SK-N-SH (cell line): ENCODE measurements at places on chromosomes 2 and 18. TPM values are rescaled to one million over a fixed set of nuclear protein-coding genes. Genes with fewer than 3 reads are reported as not detected.
A peak's percentile ranks its signal among the peaks of the same experiment; 100 is the strongest.

DNA sequence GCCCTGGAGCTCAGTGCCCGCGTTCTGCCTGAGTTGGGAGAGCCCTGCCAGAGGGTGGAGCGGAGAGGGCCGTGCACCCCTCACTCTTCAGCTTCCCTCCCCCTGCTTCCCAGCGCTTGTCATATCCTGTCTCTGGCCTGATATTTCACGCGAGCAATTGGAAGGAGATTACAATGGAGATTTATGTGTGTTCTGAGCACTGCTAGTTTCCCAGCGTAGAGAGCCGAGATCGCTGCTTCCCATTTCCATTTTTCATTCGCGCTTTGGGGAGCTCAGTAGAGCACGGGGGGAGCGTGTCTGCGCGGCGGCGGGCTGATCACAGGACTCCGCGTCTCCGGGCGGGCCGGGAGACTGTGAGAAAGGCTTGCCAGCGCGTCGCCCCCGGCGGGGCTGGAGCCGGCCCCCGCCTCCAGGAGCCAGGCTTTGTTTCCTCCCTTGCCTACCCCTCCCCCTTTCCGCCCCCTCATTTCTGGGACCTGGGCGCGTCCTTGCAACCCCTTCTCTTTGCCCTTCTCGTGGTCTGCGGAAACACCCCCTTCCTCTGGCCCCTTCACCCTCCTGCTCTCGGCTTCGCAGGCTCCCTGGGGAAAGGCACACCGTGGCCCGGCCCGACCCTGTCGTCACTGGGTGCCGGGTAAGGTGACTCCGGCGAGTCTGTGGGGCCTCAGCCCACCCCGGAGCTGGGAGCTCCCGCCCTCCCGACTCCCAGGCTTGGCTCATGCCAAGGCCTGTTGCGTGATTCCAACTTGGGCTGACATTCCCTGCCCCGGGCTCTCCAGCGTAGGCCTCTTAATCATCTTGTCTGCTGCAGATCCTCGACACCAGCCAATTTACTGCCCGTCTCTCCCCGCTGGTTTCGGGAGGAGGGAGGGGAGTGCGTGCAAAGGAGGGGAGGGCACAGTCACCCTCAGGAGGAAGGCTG, 5.8 kb downstream of the DLX2 start:
- DNase-seq, result peak; percentile 65

GRCh38 chr2:122595065-122595464, 839.6 kb downstream of the TSN start:
- DNase-seq, result no peak

ALK gene
- polyA plus RNA-seq, result 0.30 and 0.55 TPM in 2 replicates

GRCh38 chr18:32717126-32717525, 55.7 kb downstream of the KLHL14 start:
- no peak for DNase-seq

DNA sequence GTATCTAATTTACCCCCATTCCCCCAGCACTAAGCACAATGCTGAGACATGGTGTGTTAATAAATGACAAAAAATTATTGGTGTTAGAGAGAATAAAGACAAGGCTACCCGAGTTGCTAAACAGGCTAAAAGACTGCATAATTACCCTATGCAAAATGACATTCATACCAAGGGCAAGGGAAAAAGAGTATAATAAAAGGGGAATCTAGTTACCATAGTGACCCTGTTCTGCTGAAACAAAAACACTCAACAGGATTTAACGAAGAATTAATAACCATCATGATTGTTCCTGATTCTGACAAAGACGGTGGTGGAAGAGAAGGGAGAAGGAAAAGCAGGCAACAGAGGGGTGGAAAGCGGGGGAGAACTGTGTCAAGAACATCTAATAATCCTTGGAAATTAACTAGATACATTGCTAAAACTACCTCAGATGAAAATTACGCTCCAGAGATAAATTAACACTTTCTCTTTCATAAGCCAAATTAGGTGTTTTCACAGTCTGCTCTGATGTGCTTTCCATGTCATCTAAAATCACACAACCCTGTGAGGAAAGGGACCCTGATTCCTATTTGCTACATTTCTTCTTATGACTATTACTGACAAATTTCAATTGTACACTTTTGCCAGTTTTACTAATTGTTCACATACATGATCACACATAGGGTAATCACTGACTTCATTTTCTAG, 25.5 kb downstream of the TTR start:
- DNase-seq, result no peak

ANKRD29 gene
- polyA plus RNA-seq, result 8.2 and 10.0 TPM in 2 replicates

CPO gene
- polyA plus RNA-seq, result not detected in 2 replicates

DNA sequence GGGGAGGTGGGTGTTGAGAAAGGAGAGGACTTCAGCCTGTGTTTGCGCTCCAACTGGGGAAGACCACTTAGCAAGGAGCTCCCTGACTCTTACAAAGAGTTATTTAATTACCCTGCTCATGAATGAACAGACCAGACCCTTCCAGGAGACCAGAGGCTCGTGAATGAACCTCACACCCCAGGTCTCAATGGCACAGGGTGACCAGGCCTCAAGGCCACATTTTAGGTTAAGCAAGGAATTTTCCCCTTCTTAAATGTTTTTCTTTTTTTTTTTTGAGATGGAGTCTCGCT, 25.3 kb downstream of the SMAD7 start:
- DNase-seq, result no peak

TSN gene
- 26.1 and 35.1 TPM in 2 replicates for polyA plus RNA-seq

CYP26B1 gene
- 0.26 and 0.33 TPM in 2 replicates for polyA plus RNA-seq

GRCh38 chr18:80239830-80240229, 7.5 kb downstream of the PARD6G start:
- DNase-seq, result no peak

DNA sequence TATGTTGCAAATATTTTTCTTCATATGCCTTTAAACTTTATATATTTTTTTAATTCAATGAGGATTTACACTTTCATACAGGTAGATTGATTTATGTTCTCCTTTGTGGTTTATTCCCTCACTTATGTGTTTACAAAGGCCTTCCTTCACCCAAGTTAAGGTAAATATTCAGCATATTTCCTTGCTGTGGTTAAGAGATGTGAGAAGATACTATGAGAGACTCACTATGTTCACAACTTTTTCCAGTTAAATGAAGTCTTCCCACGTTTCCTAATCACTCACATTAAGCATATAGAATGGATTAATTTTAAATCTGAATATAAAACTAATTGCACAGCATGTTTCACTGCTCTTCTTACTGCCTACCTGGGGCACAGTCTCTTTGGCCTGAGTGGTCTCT, 597 bp downstream of the PECR start:
- DNase-seq, result no peak

DNA sequence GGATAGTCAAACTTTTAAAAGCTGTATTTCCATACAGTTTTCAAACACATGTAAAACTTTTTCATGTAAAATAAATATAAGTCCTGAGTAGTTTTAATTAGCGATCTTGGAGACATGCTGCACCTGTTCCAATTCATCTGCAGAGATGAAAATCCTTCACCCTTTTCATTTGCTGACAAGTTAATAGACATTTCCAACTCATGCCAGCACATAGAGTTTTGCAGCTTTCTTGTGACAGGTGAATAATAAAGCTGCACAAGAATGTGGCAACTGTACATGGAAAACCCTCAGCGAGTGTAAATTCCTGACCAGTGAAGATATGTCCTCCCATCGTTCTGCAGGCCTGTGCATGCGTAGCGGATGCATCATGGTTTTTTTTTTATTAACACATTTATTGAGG, 771.4 kb downstream of the TDRD15 start:
- DNase-seq, result no peak

- DNase-seq, result no peak
Observed at GRCh38 chr2:155645791-155646190, 686.7 kb downstream of the NR4A2 start.

DNA sequence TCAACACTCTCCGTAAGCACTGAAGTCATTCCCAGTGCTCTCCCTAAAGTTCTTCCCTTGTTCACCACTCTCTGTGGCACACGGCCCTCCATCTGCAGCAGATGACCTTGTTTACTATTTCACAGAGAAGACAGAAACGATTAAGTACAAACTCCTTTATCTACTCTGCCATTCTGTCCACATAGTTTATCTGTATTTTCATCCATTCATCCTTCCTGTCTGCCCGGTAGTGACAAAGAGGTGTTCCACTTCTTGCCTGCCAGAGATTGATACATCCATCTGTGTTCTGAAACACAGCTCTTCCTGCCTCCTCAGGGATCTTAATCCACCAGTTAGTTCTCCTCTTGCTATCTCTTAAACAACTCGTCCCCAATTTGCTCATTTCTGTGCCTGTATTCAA, 77.9 kb upstream of the CD226 start:
- DNase-seq, result no peak

GRCh38 chr18:8611916-8612576, 2.8 kb downstream of the RAB12 start:
- DNase-seq, result no peak

DNA sequence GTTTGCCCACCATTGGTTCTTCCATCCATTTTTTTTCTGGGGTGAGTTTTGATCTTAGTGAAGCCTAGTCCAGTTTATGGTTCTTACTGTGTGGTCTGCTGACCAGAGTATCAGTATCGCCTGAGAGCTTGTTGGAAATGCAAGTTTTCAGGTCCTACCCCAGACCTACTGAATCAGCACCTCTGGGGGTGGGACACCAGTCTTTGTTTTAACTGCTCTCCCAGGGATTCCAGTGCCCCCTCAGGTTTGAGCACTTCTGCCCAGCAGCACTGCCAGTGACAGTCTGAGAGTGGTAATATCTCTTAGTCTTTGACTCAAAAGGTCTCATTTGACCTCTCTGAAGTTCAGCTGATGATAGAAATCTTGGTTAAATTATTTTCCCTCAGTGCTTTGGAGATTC, 269.3 kb downstream of the ALPK2 start:
- no peak for DNase-seq

DNA sequence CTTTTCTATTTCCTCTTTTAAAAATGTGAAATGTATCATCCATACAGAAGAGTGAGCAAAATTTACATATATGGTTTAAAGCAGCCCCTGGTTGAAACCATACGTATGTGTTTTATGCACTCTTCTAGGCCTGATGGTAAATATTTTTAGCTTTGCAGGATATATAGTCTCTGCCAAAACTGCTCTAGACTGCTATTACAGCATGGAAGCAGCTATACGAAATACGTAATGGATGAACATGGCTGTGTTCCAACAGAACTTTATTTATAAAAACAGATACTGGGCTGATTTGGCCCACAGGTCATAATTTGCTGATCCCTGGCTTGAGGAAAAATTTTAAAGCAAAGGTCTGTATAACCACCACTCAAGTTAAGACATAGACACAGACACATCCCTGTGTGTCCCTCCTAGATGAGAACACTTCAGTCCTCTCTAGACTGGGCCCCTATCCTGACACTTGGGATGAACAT, 42.5 kb upstream of the ATP8B1 start:
- DNase-seq, result no peak

IGFBP2 gene
- 668 and 695 TPM in 2 replicates for polyA plus RNA-seq

SNED1 gene
- polyA plus RNA-seq, result 0.03 TPM in 2 replicates

ABI2 gene
- 47.1 and 51.5 TPM in 2 replicates for polyA plus RNA-seq

- DNase-seq, result no peak
Observed at GRCh38 chr2:56448403-56449001, 264.7 kb downstream of the CCDC85A start.

GRCh38 chr2:167335541-167335992, 447.3 kb downstream of the XIRP2 start:
- no peak for DNase-seq

DNA sequence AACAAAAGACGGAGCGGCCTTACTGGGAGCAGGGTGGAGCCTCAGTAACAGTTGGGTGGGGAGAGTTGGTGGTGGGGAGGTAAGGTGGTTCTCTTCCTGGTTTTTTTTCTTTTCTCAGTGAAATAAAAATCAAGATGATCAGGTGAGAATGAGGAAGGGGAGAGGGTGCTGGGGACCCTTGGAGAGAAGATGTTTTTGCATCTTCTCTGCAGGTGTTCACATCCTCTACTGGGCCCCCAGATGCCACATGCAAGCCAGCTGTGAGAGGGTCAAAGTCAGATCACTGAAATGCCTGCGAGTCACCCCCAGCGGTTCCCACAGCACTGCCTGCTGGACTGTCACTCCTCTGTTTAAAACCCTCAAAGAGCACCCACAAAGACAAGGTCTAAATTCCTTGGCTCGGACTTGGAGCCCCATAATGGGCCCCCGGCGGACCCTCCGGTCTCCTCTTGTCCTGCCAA, 69.8 kb upstream of the FHL2 start:
- DNase-seq, result no peak

DNA sequence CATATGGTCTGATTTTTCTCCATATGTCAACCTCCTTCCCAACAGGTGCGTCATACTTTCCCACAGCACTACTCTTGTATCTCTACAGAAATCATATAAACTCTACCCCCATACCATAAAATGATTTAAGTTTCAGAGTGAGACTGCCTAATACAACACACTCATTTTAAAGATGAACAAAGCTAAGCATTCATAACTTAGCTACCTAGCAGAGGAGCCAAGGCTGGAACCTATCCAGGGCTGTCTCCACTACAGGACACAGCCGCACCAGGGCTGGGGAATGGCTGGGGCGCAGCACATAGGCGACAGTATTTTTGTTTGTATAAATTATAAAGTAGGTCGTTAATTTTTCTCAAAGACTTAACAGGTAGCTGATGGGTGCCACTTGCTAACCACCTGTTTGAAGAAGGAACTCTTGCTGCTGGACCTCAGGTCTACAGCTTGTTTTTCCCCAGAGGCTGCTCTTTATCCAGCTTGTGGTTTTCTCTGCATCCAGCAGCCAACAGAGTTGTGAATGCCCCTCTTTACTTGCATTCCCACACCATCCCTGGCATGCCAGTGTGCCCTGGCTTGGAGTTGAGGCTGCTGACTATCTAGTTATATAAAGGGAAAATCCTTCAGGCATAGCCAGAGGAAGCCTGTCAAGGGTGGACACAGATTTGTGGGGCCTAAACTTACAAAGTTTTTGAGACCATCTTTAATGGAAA, 62.0 kb downstream of the HNRNPLL start:
- DNase-seq, result no peak

MDH1B gene
- 1.7 and 2.8 TPM in 2 replicates for polyA plus RNA-seq

GRCh38 chr2:30147715-30148610, 1.2 kb downstream of the YPEL5 start:
- peak; percentile 99 for DNase-seq

DNA sequence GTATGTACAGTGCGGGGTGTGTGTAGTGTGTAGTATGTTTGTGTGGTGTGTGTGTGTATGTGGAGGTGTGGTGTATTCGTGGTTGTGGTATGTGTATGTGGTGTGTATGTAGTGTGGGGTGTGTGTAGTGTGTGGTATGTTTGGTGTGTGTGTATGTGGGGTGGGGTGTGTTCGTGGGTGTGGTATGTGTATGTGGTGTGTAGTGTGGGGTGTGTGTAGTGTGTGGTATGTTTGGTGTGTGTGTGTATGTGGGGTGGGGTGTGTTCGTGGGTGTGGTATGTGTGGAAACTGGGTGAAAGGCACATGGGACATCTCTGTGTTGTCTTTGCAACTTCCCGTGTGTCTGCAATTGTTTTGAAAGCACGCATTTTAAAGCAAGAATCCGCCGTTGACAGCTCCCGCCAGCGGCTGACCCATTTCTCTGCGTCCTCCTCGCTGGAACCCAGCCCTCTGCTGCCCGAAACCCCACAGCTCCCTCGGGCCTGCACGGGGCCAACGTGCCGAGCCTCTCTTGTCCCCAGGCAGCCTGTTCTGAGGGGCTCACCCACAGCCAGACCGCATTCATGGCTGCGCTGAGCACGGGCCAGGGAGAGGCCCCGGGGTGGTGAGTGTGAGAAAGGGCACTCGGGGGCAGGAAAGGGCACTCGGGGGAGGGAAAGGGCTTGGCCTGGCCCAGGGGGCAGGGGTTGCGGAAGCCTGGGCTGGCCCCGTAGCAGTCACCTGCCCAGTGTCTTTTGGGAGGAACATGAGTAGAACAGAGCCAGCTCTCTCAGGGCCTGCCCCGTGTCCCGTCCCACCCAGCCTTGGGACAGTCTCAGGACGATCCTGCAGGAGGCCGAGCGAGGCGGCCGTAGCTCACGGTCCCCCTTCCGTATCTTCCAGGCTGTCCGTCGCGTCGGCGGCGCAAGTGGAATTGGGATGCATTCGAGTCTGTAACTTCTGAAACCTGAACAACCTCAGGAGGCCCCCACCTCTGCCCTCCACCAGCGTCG, 61.4 kb downstream of the TWIST2 start:
- no peak for DNase-seq
